ENCODE measurements at places on chromosomes 5 and 9.

GRCh38 chr9:109477258-109478050 lies 20.7 kb downstream of the PTPN3 start:
- DNase-seq: peak; percentile 44

DNA sequence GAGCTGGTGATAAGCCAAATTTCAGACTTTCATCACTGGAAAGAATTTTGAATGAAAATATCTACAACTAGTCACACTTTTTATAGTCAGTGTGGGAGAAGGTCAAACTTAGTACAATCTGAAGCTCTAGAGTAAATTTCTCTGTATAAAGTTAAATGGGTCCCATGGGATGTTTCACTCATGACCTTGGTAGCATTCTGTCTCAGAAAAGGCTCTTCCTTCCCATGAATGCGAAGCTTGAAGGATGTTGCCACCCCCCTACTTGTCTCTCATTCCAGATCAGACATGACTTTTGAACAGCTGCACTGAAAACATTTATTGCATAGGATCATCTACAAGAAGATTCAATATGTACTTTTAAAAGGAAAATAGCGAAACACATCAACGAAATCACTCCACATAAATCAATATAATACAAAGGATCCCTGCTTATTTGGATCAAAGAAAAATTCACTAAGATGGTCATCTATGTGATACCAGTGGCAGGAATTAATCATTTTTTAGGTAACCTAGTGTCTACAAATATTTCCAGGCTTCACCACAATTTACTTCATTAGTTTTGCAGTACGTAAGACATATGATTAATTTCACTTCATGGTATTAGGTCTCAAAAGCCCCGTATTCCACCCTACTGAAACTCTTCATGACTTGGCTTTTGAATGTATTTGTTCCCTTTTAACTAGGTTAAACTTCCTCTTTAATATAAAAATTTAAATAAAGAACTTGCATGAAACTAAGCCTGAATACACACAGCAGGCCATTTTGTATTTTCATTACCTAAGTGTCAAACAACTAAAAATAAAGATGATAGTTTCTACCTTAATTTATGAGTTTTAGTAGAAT lies 4.4 kb downstream of the ST8SIA4 start:
- DNase-seq: no peak

GRCh38 chr9:93183663-93184431 lies at the start of gene WNK2:
Gene WNK2 (plus strand): TSS chr9:93184139. CDS start chr9:93184930, 791 bp downstream.
- peak; percentile 78 for DNase-seq

- DNase-seq: peak; percentile 89
Observed at GRCh38 chr5:139543423-139543991, 17.6 kb upstream of the UBE2D2 start.

DNA sequence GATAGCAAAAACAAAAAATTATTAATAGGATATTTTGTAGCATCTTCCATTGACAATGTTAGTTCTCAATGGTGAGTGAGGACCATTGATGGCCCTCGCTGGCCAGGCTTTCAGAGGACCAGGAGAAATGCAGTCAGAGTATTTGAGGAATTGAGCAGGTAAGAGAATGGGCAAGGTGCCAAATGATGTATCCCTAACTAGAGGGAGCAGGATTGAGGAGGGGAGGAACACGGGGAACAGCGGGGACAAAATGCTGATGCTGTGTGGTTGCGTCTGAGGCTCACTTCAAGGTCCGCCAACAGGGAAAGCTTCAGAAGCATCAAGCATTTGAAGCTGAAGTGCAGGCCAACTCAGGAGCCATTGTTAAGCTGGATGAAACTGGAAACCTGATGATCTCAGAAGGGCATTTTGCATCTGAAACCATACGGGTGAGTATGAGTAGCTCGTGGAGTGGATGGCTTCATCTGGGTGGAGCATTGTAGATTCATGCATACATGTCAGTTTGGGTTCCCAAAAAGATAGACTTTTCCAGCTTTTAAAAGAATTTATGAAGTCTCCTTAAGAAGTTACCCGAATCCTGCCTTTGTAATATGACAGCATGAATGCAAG lies 16.2 kb downstream of the SPTAN1 start:
- DNase-seq: no peak

GRCh38 chr5:159891371-159891770 lies 24.9 kb upstream of the ADRA1B start:
- DNase-seq: no peak

GRCh38 chr9:33381231-33381791 lies 21.1 kb downstream of the AQP7 start:
- no peak for DNase-seq

DNA sequence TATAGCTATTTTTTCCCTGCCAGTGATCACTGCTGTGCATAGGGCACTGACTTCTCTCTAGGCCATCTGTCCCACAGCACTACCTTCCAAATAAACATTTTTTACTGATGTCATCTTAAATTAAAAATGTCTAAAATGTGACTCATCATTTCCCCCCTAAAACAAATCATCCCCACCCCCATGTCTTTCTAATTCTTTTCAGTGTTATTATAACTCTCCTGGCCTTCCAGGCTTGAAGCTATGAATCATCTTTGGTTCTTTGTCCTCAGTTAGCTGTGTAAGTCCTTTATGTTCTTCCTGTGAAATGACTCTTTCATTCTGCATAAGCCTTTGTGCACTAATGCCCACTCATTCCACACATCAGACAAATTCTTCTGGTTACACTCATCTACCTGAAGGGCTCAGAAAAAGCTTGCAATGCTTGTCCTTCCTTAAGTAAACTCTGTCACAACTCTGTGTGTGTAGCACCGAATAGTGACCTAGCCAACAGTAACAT lies 78.1 kb downstream of the CFAP95 start:
- no peak for DNase-seq

DNA sequence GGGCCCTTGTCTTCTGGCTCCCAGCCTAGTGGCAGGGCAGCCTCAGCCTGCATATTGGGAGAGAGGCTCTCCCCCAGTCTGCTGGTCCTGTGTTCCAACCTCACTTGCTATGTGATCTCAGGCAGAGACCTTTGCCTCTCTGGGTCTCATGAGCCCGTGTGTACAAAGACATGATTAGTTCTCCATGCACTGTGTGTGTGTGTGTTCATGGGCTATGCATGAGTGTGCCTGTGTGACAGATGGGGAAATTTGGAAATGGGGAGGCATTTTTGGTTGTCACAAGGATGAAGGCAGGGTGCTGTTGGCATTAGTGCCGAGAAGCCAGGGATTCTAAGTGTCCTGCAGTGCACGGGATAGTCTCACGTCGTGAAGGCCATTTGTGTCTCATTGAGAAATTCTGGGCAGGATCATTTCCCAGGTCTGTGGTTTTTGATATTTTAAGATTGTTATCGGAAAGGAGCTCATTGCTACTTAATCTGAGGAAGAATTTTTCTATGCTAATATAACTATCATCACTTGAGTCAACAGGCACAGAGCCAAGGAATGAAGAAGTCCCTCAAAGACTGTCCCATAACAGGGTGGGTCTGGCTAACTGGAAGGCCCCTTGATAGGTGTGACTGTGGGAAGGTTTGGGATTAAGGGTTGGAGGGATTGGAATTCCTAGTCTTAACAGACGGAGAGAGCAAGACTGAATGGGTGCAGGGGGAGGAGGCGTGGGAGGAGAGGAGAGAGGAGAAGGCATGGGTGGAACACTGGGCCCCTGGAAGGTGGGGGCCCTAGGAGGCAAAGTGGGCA lies 168.5 kb downstream of the RGS3 start:
- DNase-seq: no peak

GRCh38 chr5:180291234-180291940 lies 496 bp downstream of the MAPK9 start:
- DNase-seq: peak; percentile 70

- no peak for DNase-seq
Observed at GRCh38 chr9:97737429-97737828, 40.3 kb upstream of the XPA start.

GRCh38 chr5:66438696-66439095 lies 157.5 kb upstream of the MAST4 start:
- DNase-seq: no peak

- DNase-seq: peak; percentile 40
Observed at GRCh38 chr9:72477930-72478518, 43.4 kb upstream of the TMC1 start.

GRCh38 chr9:108186642-108187395 lies 669.0 kb downstream of the ACTL7B start:
- no peak for DNase-seq

GRCh38 chr5:174920906-174921550 lies 196.6 kb downstream of the MSX2 start:
- DNase-seq: no peak

DNA sequence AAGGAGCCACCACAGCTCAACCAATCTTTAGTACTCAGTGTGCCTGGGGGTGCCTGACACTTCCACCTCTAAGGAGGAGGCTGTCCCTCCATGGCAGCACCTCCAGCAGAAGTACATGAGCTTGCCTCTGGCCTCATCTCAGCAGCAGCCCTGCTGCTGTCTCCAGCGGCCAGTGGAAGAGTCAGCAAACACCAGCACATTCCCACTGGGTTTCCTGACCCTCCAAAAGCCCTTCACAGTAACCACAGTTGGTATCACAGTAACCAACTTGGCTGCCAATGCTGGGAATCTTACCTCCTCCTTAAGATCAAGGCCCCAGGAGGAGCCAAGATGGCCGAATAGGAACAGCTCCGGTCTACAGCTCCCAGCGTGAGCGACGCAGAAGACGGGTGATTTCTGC lies 29.4 kb downstream of the FSTL4 start:
- DNase-seq: no peak

DNA sequence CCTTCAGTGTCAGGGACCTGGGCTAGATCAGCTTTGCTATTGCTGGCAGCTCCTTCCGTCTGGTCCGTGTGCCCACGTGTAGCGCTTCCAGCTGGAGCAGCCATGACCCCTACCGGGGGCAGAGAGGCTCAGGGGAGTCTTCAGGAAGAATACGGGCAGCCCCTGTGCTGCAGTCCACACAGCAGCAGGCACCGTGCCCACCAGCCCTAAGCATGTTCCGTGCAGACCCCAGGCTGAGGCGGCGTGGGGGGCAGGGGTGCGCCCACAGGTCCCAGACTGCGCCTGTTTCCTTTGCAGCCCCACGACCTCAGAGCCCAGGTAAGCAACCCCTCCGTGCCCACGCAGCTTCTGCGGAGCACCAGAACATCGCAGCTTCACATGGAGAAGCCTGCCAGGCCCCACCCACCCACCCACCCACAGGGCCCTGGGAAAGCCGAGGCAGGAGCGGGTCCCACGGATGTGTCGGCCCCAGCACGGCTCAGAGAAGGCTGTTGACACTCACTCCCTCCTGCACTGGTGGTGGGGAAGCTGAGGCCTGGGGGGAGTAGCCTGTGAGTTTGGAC lies 83.1 kb downstream of the KCNT1 start:
- no peak for DNase-seq

DNA sequence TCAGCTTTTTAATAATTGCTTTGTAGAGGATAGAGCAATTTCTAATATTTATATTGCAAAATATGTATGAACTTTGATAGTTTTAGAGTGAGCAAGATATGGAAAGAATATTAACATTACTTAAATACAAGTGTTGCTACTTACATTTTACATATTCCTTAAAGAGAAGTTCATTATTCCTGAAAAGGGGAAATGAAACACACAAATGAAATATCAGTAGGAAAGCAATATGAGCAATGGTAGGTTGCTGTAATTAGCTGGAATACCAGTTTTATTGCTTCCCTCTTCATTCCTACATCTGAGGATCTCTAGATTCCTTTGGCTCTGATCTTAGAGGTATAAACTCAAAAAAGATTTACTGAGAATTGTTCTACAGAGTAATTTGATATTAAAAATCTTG lies 414.1 kb downstream of the FAM170A start:
- DNase-seq: no peak

- no peak for DNase-seq
Observed at GRCh38 chr5:148135091-148136048, 33.0 kb upstream of the SPINK14 start.

- no peak for DNase-seq
Observed at GRCh38 chr9:128625391-128626146, 31.1 kb downstream of the DYNC2I2 start.

DNA sequence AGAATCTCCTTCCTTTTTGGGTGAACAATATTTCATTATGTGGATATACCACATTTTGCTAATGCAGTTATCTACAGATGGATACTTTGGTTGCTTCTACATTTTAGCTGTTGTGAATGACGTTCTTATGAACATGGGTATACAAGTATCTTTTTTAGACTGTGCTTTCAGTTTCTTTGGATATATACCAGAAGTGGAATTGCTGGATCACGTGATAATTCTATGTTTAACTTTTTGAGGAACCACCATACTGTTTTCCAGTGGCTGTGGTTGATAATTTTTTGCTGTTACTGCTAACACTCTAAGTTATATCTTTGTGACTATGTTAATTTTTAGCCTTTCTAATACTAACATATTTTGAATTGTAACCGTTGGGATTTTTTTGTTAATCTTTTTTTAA lies 12.5 kb downstream of the WDR70 start:
- DNase-seq: no peak

DNA sequence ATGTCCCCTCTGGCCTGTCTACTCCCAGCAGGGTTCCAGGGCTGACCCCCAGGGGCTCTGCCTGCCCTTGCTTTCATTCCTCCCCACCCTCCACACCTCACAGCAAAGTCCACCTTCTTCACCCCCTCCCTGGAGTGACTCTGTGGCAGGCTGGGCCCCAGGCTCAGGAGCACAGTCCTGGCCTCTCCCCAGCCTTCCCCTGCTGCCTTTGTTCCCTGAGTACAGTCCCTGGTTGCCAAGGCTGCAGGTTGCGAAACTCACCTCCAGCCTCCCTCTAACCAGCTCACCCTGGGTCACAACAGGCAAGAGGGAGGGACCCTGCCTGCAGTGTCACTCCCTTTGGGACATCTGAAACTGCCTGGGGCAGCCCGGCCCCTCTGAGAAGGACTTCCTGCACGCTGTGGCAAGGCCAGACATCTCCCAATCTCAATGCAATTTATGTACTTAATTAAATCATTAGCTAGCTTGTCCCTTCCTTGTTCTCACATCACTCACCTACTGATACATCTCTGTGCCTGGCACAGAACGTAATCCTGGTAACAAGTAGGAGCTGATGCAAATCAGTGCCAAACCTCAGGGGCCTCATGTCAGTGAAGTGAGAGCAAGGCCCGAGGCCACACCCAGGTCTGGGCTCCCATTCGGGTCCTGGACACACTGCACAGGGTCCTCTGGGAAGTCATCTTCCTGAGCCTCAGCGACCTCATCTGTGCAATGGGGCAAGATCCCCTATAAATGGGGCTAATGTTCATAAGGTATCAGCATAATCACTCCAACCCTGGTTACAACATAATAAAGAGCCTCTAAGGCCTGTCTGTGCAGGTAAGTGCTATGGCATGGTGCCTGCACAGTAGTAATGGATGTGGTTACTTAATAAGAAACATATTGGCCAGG lies 27.3 kb upstream of the TRIM14 start:
- peak; percentile 4 for DNase-seq

- DNase-seq: no peak
Observed at GRCh38 chr5:17395106-17395880, 102.7 kb upstream of the TAF11L2 start.

DNA sequence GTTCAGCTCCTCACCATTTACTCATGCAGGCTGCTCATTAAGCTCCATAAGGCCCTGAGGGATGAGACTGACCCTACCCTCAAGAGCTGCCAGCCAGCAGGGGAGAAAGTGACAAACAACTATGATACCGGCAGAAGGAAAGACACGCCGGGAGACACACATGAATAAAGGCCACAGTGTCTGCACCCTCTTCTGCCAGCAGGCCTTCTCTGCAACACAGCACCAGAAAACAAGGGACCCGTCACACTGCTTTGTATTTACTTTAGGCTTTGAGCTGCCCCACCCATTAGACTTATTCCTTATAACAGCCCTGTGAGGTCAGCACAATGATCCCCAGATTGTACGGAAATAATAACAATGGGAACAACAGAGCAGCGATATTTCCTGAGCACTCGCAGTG lies 7.2 kb downstream of the GABBR2 start:
- no peak for DNase-seq

Measured in GM13976 (cell line).